ENCODE measurements at places on chromosomes 3 and 15.

DNA sequence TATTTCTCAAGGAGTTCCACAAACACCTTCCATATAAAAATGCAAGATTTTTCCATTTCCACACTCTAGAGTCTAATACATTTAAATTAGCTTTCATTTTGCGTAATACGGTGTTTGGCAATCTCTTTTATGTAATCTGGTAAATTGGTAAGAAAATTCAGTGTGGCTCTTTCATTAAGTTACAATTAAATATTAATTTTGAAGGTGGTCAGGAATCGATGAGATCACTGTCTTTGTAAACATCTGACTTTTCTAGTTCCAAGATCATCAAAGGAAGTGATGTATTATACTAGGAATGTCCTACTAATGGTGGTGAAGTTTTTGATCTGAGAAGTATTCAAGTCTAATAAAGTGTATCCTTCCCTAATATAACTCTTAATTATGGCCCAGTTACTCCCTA lies 1.1 kb upstream of the UTS2B start:
- DNase-seq, result no peak

- no peak for DNase-seq
Observed at GRCh38 chr3:4848176-4848825, 130.9 kb upstream of the BHLHE40 start.

DNA sequence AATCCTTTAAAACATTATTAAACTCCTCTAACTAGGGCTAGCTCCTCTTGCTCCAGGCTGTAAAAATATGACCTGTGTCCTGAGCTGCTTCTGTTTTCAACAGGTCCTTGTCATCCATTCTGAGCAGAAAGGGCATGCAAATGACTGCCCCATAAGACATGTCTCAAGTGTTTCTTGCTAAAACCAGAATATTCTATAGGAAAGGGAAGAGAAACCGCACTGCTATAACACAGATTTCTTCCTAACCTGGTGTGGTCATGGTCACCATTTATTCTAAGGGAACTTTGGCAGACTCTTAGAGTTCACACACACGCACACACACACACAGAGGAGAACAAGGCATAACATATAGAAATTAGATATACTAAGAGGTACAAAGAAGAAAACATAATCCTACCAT lies 34.2 kb upstream of the B3GNT5 start:
- DNase-seq, result no peak

- DNase-seq, result no peak
Observed at GRCh38 chr3:85781806-85782205, 823.0 kb downstream of the CADM2 start.

- no peak for DNase-seq
Observed at GRCh38 chr3:139312416-139312815, 31.4 kb upstream of the MRPS22 start.

GRCh38 chr15:56985856-56986255 lies 67.4 kb downstream of the TCF12 start:
- DNase-seq, result no peak

DNA sequence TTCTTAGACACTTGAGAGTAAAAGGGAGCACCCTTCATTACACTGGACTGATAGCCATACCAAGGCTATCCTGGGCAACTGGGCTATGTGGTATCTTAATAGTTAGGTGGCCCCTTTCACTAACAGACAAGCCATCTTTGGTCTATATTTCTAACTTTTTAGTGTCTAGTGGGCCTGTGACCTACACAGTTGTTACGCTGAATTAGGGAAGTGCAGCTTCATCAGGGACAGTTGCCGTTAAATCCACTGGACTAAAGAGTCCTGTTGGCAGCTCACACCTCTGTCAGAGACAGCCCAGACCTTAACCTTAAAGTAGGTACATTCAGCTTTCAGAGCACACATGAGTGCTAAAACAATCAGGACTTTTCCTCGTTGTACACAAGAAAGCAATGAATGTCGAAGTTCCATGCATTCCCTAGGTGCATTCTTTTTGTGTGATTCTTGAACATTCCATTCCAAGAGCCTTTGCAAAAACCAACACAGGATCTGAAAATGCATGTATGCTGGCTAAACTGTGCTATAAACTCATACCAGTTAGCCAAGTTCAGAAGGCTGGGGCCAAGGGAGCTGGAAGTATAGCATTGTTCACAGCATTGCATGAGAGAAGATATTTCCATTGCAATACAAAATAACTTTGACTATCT lies 230.2 kb upstream of the EIF1B start:
- no peak for DNase-seq

DNA sequence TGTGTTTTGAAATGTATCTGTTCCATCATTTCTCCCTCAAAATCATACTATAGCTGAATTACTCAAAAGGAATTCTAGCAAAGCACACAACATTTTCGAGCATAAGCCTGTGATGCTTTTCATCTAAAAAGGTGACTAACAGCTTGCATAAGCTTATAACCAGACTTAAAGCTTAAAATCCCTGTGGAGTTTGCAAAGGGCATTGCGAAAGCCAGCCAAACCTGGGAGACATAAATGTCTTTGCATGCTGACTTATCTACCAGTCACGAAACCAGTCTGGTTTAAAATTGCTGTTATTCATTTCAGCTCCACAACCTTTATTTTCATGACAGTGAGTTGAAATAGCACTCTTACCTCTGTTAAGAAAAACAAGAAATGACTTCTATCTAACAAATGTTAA lies 35.6 kb upstream of the LIPC start:
- DNase-seq, result no peak

- no peak for DNase-seq
Observed at GRCh38 chr3:116165641-116166040, 279.6 kb downstream of the LSAMP start.

GRCh38 chr3:165852711-165853110 lies 15.5 kb upstream of the BCHE start:
- DNase-seq, result no peak

DNA sequence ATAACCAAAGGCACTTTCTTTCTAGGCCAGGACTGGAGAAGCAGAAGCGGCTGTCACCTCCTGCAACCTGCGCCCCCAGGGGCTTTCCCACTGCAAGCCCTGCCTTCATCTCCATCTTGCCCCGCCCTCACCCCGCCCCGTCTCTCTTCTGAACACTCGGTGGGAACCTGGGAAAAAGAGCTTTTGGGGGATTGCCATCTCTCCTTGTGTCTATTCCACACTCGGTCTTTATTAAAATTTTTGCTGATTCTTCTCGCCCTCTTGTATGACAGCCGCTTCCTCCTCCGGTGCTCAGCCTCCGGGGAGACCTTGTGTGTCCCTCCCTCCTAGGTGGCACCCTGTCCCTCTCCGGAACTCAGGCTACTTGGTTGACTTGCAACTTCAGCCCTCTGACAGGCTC lies 41.9 kb upstream of the SPESP1 start:
- no peak for DNase-seq

GRCh38 chr15:96392380-96393208 lies 62.1 kb downstream of the NR2F2 start:
- no peak for DNase-seq

GRCh38 chr3:148223266-148223665 lies 474.4 kb upstream of the AGTR1 start:
- DNase-seq, result no peak

DNA sequence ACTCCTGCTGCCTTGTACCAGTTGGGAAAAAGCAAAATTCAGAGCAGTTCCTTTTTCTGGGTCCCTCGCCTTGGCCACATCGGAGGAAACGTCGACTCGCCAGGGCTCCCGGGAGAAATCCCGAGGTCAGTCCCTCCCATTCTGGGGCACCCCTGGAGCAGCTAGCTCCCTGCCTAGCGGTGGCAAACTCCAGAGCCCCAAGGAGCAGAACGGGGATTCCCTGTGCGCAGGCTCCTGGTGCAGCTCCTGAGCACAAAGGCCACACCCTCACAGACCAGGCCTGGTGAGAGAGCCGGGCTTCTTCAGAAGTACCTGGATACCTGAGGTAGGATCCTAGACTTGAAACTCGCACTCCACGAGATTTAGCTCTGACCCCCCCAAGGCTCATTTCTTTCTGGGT lies 2.6 kb downstream of the LRRC3B start:
- DNase-seq, result no peak

- no peak for DNase-seq
Observed at GRCh38 chr3:64321747-64322146, 96.5 kb upstream of the PRICKLE2 start.

DNA sequence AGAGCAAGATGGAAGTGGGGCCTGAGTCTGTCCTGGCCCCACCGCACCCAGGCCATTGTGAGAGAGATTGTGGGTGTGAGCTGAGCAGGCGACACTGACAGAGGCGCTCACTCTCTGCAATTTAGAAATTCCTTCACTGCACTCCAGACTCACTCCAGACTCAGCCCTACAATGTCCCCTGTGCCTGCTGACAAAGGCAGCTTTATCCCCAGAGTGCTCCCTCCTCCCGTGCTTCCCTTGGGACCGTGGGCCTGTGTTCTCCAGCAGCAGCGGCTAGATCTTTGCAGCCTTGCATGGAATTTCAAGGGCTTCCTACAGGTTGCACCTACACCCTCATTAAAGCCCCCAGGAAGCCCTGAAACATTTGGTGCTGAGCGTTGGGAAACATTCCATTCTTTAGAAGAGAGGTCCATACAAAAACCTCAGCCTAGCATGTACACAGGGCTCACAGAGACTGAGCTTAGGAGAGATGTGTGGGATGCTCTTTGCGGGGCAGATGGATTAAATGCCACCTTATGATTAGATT lies 1.3 kb upstream of the IL16 start:
- DNase-seq, result no peak

GRCh38 chr3:45599424-45599886 lies 4.9 kb downstream of the LIMD1 start:
- no peak for DNase-seq

GRCh38 chr15:63942486-63943365 lies 103.6 kb downstream of the DAPK2 start:
- DNase-seq, result no peak

- DNase-seq, result no peak
Observed at GRCh38 chr3:114698146-114699105, 404.6 kb downstream of the TIGIT start.

DNA sequence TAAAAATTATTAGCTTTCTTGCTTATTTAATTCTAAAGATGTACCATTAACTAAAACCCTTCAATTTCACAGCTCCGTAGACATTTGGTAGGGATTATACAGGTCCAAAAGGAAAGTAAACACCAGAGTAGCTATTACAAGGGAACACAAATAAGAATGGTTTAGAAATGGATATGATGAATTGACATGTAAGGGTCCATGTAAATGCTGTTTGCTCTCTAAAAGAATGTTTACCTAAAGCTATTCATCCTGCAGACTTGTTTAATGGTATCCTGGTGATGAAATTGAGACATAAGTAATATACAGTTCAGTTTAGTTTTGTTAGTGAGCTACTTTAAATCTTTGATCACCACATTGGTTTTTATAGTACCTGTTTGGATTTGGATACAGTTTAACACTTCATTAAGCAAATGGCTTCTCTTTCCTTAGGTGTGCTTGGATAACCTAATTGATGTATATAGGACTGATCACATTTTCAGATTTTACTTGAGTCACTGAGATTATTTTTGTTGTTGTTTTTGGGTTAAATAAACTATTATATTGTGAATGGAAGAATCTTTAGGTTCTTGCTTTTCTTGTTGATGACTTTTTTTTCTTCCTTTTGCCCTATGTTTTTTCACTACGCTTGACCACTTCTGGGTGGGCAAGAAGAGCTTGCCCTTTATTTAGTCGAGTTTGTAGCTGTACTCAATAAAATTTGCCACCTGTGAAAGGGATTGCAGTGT lies 115.4 kb downstream of the TCF12 start:
- no peak for DNase-seq

DNA sequence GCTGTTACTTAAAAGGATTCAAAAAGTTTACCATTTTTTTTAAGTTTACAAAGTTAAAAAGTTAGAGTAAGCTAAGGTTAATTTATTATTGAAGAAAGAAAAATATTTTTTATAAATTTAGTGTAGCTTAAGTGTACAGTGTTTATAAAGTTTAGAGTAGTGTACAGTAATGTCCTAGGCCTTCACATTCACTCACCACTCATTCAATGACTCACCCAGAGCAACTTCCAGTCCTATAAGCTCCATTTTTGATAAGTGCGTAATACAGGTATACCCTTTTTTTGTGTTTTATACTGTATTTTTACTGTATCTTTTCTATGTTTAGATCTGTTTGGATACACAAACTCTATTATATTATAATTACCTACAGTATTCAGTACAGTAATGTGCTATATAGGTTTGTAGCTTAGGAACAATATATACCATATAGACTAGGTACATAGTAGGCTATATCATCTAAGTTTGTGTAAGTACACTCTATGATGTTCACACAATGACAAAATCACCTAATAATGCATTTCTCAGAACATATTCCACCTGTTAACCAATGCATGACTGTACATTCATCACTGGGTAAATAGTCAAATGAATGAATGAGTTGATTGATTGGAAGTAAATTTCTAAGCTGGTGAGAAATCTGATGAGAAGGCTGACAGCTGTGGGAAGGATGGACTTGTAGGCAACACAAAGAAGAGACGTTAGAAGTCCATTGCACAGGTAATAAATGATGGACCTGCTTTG lies 95.2 kb upstream of the CDIN1 start:
- no peak for DNase-seq

GRCh38 chr15:20349774-20350498 lies 191.7 kb downstream of the GOLGA6L6 start:
- DNase-seq, result no peak

GRCh38 chr3:108092501-108092900 lies 1.7 kb upstream of the CD47 start:
- DNase-seq, result peak; percentile 27

GRCh38 chr3:194120789-194121770 lies 14.9 kb upstream of the HES1 start:
- DNase-seq, result no peak

DNA sequence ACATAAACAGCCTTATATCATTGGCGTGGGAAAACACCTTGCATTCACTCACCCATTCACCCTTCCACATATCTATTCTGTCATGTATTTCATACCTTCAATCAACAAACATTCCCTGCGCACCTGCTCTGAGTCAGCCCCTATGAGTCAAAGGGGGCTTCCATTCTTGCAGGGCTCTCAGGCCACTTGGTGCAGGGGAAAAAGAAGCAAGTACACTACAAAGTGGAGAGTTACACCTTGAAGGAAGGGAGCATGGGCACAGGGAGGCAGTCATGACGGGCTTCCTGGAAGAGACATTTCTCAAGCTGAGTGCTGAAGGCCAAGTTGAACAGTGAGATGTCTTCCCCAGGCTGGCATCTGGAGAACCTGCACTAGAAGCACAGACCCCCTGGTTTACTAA lies 4.6 kb upstream of the AMOTL2 start:
- DNase-seq, result no peak

- no peak for DNase-seq
Observed at GRCh38 chr3:127719369-127719768, 46.6 kb downstream of the ABTB1 start.

DNA sequence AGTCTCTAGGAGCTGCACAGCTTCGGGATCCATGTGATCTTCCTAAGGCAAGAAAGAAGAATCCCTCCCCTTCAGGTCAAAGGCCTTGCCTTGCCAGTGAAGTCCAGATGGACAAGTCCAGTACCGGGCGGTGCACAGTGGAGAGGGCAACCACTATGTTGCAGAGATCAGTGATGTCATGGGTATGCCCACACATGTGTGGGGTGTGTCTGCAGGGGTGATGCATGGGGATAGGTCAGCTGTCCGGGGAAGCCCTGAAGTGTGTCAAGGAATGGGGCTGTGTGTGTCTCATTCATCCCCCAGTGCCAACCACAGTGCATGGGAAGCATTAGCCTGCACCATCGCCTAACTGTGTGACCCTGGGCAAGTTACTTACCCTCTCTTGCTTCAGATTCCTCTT lies 66.5 kb downstream of the TLE3 start:
- DNase-seq, result no peak

- DNase-seq, result peak; percentile 14
Observed at GRCh38 chr15:65980824-65981456, 111.6 kb downstream of the RAB11A start.

Data from hematopoietic multipotent progenitor cell treated with erythropoietin and hydrocortisone succinate and interleukin-3 and kit ligand, for 15 days (in vitro differentiated cells).